ENCODE measurements at places on chromosomes 7 and 10.

- DNase-seq: peak; percentile 48
These were observed 104.5 kb downstream of the GALNT17 start for GRCh38 chr7:71236230-71237105.

DNA sequence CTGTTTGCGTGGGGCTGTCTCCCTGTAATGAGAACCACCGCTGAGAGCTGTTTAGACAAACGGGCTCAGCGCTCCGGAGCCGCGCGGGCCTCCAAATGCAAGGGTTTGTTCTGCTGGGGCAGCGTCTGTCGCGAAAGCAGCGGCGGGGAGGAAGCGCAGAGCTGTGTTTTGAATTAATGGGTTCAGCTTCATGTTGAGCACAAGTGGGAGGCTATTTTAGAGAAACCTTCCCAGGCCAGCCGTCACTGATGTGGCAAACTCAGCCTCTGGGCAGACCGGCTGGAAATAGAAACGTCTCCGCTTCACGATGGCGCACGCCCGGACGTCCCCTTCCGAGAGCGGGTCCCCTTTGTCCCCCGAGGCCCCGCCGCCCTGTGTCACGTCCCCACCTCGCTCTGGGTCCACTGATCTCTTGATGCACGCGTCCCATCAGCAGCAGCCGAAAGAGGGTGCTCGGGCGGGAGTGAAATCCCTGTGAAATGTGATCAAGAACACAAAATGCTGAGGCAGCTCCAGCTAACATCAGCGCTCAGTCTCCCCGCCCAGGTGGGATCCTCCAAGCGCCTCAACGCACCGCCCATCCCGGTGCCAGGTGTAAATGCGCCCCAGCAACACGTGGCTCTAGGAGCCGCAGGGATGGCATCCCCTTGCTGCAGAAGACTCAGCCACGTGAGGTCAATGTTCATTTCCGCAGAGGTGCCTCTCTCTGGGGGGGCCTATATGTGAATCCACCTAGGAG, 44.9 kb downstream of the BAMBI start:
- DNase-seq: peak; percentile 90

DNA sequence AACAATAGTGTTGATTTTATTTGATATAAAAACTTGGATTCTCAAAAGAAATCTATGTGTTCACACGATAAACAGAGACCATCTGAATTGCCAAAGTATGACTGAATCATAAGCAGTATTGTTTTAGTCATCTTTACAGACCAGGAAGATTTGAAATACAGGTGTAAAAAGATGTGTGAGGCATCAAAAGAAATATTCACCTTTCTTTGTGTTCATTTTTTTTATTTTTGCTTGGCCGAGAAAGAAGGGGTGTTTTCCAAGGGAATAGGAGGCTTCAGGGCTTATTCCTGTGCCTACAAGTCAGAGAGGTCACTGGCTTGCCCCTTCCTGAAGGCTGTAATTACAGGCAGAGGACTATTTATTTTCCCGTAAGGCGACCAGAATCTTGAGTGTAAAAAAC, 37.3 kb downstream of the MET start:
- no peak for DNase-seq

DNA sequence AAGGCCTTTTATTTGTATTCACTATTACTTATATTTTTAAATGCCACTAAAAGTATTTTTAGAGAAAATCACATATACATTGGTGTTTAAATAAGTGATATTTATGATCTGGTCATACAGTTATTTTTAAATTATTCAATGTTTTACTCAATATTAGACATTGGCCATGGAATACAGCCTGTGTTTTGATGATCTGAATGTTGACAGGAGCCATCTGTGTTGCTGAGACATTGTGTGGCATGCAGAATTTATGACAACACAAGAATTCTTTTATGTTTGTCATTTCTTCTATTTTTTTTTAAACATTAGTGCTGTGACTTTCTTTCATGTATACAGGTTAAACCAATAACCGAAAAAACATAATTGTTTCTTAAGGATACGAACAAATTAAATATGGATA, 156.2 kb downstream of the CCSER2 start:
- no peak for DNase-seq

GRCh38 chr10:46518028-46518725, 38.3 kb downstream of the GPRIN2 start:
- DNase-seq: peak; percentile 41

- DNase-seq: no peak
These were observed 78.3 kb upstream of the SLC26A5 start for GRCh38 chr7:103524042-103524907.

- no peak for DNase-seq
These were observed 100.3 kb upstream of the CPXM2 start for GRCh38 chr10:123991611-123992570.

- no peak for DNase-seq
These were observed 316.2 kb downstream of the CAMK1D start for GRCh38 chr10:12665501-12665900.

- peak; percentile 13 for DNase-seq
These were observed 607.2 kb downstream of the DNAJB6 start for GRCh38 chr7:157944051-157944450.

DNA sequence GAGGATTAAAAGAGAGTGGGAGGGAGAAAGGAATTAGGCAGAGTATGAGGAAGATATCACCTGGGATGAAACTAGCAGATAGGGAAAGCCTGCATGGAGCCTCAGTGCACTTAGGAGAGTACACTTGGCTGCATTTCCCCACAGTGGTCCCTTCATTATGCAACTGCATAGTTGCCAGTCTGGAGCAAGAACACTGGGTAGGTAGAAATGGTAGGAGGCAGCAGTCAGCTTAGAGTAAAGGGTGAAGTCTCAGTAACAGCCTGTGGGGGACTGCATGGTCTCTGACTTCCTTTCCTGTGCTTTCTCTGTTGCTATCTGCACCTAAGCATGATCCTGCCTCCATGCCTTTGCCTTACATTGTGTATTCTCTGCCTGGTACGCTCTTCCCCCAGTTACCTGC, 14.0 kb upstream of the PCGF5 start:
- peak; percentile 54 for DNase-seq

- DNase-seq: no peak
These were observed 11.9 kb downstream of the TMEM106B start for GRCh38 chr7:12222889-12223579.

GRCh38 chr10:48235501-48235900, 39.0 kb downstream of the FRMPD2 start:
- DNase-seq: no peak

- no peak for DNase-seq
These were observed 283.7 kb downstream of the MALRD1 start for GRCh38 chr10:19332304-19332703.

DNA sequence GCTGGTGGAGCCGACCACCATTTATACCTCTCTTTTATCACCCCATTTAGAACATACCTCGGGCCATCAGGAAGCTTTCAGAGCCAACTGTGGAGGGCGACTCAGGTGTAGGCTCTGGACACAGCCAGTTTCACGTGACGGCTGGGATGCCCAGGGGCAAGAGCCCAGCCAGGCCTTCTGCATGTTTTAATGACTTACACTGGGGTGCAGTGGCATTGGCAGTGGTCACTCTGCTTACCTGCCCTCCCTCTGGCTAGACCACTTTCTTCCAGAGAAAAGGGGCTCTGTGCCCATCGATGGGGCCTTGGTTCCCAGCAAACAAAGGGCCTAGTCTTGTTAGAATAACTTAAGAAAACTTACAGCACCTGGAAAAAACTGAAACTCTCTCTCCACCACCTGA, 50.0 kb downstream of the PNLIPRP2 start:
- DNase-seq: no peak

GRCh38 chr7:142711196-142711595, 38.1 kb upstream of the PRSS1 start:
- DNase-seq: no peak

DNA sequence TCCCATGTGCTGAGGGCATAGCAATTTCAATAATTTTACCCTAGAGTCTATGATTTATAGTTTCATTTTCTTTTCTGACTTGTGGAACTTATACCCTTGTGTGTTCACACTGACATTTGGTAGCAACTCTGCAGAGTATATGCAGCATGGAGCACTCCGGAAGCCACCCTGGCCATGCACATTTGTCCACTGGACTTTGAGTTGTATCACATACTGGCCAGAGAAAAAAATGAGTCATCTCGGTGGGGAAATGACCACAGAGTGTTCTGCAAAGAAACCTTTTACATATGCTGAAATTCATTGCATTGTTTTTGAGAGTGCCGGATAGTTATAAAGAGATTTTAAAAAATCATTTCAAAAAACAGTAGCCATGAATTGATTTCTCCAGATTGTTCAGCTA, 164.8 kb upstream of the COBL start:
- DNase-seq: no peak

GRCh38 chr7:55360486-55360885, 4.7 kb upstream of the LANCL2 start:
- no peak for DNase-seq

DNA sequence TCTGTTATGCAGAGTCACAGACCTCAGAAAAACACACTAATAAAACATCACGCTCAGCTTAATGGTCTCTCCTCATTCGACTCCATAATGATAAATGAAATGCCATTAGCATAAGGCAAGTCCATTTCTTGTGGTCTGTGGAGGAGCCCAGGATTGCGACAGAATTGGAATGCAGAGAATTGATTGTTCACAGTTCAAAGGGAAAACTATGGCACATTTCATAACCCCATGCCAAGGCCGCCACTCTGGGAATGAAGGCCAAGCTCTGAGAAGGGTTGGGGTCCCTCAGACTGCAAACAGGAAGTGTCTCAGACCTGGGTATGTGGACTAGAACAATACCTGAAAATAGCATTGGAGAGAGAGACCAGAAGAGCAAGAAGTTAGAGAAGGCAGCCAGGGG, 398.9 kb downstream of the ADRA2A start:
- no peak for DNase-seq

DNA sequence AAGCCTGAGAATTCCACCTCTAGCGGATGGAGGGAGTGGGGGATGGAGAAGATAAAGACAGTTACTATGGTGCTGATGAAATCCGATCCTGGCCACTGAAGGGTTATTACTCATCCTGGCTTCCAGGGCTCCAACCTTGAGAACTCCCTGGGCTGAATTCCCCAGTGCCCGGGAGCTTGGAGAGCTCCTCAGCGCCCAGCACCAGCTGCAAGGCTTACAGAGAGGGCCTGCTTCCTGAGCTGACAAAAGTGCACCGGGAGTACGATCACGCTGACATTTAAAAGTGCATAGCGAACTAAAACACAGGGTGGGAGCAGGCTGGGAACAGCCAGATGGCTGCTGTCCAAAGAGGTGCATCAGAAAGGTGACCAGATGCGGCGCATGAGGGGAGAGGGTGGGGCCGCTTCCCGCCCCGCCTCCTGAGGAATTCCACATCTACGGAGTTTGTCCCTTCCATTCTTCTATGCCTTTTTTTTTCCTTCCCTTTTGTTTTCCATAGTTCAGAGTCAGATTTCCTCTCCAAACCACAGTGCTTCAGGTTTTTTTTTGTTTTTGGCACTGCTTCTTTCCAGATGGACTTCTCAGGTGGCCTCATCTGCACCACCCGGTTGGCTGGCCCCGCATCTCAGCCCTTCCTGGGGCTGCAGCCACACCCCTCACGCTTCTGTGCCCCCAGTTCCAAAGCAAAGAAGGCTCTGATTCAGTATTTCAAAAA, 62.4 kb upstream of the MKRN1 start:
- peak; percentile 90 for DNase-seq

- DNase-seq: peak; percentile 90
These were observed 10.9 kb downstream of the TECPR1 start for GRCh38 chr7:98240961-98241673.

- DNase-seq: peak; percentile 84
These were observed 486 bp downstream of the CACNA2D1 start for GRCh38 chr7:82443036-82443546.

DNA sequence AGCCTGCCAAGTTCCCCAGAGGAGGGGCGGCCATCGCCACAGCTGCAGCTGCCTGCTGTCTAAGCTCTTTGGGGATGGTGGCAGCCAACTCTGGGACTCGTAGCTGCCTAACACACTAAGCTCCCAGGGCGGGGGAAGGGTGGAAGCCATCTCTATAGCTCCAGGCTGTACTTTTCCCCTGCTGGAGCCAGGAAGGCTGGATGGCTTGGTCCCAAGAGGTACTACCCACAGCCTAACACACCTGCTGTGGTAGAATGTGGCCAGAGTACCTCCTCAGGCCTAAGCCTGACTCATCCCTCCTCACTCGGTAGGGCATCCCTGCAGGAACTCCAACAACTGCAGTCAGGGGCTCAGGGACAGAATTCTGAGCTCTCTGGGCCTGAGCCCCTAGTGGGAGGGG, 151.7 kb upstream of the TAC1 start:
- peak; percentile 82 for DNase-seq

GRCh38 chr10:52477305-52477704, 163.2 kb downstream of the DKK1 start:
- no peak for DNase-seq

DNA sequence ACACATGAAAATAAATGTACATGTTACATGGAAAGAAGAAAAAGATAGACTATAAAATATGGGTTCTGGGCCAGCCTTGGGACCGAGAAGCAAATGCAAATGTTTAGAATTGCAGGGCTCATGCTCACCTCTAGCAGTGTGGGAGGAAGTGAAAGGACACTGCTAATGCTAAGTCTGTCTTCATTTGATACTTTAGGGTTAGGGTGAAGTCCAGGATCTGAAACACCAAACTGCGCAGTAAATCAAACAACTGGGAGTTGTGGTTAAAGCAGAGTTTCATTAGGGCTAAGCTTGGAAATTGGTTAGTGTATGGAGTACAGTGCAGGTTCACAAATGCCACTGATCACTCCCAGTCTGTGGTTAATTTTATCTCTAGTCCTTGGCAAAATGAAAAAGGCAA, 73.2 kb upstream of the PDK4 start:
- no peak for DNase-seq

DNA sequence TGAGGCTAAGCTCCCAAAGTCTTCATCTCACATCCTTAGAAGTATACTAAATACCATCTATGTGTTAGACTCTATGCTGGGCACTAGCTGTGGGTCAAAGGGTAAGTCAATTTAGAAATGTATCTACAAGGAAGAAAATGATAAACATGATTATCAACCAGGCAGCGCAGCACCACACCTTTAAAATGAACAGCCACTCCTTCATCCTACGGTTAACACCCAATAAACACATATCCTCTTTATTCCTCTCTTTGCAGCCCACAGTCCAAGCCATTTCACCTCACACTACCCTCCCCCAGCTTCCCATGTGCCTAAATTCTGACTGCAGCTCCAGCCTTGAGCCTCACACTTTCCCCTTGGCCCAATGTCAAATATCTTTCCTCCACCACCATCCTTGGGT, 362.6 kb downstream of the FGFR2 start:
- no peak for DNase-seq

DNA sequence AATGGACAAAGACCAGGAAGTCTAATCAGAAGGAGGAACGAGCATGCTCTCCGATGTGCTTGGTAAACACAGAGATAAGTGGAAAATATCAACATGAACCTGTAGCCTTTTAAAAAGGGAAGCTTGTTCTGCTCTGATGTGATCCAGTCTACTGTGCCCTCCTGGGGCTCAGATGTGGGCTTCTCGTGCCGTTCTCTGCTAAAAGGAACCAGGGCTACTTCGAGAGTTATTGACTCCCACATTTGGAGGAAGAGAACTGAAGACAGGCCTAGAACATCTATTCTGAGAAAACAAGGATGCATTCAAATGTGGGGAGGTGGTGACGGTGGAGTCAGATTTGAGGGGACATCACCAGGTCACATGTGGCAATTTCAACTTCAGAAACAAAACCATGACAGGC, 325.4 kb downstream of the GLRX3 start:
- no peak for DNase-seq

Data from endodermal cell (in vitro differentiated cells).